Stimulated activated naive CD8-positive, alpha-beta T cell treated with anti-CD3 and anti-CD28 coated beads, Interleukin-15, Interleukin-2, amounts not matched to agents 100 U/mL and 50 U/mL, for 24 hours (primary cell): ENCODE measurements at places on chromosomes 2 and 18.

GRCh38 chr2:137467246-137467862, 496.9 kb upstream of the HNMT start:
- no peak for DNase-seq

DNA sequence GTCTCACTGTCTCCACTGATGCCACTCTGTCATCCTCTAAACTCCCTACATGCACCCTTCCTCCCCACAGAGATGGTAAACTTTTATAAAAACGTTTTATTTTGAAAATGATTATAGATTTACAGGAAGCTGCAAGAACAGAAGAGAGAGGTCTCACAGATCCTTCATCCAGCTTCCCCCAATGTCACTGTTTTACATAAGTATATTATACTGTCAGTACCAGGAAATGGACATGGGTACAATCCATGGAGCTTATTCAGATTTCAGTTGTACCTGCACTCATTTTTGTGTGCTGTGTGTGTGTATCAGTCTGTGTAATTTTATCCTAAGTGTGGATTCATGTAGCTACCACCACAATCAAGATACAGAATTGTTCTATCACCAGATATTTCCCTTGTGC, 46.7 kb upstream of the FOXI3 start:
- no peak for DNase-seq

GRCh38 chr2:48116497-48116896, 210.2 kb upstream of the FBXO11 start:
- no peak for DNase-seq

GRCh38 chr18:48669991-48670750, 131.3 kb downstream of the CTIF start:
- no peak for DNase-seq

DNA sequence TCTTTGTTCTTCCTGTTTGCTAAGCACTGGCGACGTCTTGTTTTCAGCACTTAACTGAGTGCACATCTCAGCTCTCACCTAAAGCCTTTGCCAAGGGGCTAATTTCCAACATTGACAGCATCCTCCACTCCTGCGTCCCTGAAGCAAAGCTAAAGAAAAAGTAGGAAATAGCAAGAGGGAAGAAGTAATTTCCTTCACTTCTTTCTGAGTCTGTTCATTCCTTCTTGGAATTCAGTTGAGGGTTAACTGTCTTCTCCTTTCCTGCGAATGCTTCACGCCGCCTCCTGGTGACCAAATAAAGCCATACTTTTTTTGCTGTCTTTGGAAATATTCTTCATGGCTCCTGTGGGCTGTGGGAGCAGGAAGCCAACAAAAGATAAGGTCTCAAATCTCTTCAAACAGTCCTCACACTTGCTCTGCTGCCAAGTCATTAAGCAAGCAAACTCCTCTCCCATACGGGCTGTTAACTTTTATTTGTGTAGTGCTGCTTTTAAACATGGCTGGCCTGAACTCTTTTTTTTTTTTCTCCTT, 100.9 kb downstream of the DPP10 start:
- no peak for DNase-seq

DNA sequence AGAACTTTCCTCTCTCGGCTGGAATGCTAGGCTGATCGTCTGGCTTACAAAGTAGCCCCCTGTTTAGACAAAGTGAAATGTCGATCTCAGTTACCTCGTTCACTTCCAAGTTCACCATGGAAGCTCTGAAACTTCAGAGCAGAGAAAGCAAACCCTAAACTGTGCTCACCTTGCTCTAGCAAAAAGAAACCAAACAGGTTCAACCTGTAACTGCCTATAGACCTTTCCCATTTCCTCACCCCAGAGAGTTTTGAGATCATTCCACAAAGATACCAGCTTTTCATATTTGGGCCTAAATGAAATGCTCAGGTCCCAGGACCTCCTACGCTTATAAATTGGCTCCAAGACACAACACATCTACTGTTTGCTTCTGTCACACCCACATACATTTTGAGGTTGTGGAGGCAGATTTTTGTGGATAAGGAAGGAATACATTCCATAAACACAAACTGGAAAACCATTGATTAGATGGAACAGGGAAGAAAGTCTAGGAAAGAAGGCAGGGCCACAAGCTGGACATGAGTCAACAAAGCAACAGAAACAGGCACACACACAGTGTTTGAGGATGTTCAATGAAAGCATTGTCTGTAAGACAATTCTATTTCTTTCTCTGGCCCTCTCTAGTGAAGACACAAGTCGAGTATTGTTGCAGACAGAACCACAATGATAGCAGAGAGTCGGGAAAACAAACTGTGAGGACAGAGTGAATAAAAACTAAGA, 52.8 kb upstream of the TGIF1 start:
- no peak for DNase-seq

DNA sequence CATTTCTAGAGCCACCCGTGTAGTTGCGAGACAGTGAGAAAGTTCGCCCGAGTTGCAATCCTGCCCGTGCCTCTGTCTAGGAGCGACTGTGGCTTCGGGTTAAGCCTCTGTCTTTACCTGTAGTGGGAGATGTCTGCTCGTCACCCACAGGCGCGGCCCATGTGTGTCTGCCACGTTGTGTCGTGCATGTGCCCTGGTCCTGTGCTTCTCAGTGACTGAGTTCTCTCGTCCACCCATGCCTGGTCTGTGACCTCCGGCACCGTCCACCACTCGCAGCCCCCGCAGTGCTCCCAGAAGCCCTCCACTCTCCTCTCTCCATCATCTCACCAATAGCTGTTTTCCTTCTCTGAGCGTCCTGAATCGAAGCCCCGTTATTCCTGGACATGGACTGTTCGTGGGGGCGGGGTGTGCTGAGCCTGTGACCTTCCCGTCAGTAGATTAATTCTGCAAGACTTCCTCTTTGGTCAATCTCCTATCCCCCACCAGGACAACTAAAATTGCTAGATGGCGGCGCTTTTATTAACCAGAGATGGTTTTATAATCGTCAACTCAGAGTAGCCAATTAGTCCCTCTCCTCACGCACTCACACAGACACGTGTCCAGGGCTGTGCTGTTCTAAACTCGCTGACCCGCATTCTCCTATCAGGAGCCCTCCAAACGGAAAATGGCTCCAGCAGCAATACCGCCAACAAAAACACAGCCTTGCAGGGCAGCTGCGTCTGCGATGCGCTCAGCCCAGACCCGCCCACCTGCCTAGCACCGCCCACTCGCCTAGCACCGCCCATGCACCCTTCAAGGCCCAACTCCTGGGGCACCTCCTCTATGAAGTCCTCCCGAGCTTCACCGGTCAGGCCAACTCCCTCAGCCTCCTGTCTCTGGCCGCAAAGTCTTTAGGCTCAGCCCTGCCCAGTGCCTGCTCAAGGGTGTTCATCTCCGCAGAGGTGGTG, 119.4 kb downstream of the TWIST2 start:
- DNase-seq = no peak

GRCh38 chr2:207311316-207312005, 145.7 kb upstream of the KLF7 start:
- DNase-seq = peak; percentile 32

GRCh38 chr18:27780061-27780745, 396.7 kb downstream of the CDH2 start:
- no peak for DNase-seq

DNA sequence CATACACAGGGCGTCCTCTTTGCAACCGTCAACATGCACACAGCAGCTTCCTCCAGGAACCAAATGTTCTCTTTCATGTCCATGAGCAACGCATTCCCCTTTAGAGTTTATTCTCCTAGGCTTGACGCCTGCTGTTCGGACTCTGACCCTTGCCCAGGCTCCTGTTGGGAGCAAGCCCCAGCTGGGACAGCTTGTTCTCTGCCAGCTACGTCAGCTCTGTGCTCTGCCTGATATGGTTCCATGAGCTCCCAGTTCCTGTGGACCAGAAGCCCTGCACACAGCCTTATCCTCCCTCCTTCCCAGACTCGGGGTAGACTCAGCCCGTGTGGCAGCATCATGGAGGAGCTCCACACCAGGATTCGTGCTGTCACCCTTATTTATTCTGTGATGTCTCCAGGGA, 253.1 kb upstream of the PXDN start:
- DNase-seq = no peak

DNA sequence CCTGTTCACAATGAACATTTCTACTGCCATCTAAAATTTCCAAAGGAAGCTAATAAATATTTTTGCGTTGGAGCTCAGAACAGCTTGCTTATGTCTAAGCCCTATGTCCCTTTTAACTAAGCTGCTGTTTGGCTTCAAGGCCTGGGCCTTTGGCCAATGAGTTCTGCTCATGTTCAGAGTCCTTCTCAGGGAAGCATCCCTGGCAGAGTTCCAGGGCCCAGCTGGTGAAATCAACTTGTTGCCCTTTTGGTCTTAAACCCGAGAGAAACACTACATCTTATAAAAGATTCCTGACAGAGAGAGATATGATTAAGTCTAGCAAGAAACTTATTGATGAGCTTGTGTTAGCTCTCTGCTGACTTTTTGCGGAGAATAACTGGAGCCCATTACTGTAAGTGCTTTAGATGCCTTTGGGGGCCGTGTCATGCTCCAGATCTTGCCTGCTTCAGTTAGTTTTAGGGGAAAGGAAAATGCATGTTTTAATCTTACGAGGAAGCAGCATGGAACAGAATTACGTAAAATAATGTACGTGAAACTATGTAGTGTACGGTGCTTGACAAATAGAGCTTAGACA, 102.5 kb upstream of the NOSTRIN start:
- no peak for DNase-seq

- DNase-seq = no peak
Measured at GRCh38 chr2:185316383-185316782, 422.2 kb upstream of the FSIP2 start.

GRCh38 chr2:60926741-60927552, 45.6 kb downstream of the REL start:
- no peak for DNase-seq

DNA sequence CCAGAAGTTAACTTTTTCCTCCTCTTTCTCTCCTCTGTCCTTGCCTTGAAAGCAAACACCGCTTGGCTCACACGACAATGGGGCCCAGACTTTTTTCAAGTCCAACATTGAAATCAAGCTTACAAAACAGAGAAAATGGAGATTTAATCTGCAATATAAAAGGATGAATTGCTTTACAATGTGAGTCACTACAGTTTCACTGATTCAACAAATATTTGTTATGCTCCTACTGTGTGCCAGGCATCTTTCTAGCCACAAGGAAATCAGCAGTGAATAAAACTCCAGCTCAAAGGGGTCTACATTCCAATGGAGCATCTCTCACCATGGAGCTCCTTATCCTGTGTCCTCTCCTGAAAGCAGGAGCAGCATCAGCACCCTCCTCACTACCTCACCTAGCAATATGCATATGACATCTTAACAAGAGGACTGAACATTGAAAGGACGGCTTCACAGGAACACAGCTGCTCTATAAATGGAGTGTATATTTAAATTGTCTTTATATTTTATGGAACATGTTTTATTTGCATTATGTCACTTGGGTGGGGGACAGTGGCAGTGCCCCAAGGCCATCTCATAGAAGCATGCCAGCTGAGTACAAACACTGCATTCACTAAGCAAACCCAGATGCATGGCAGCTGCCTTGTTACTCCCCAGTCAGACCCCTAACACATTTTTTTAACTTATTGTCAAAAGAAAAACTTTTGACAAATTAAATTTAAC, 39.5 kb downstream of the PKDCC start:
- no peak for DNase-seq

GRCh38 chr2:39593439-39594393, 72.0 kb upstream of the TMEM178A start:
- no peak for DNase-seq

GRCh38 chr2:105324101-105324500, 5.4 kb downstream of the TGFBRAP1 start:
- no peak for DNase-seq

- DNase-seq = no peak
Measured at GRCh38 chr2:180625006-180625844, 355.2 kb upstream of the UBE2E3 start.

GRCh38 chr2:224426656-224427055, 24.7 kb upstream of the FAM124B start:
- no peak for DNase-seq

GRCh38 chr2:238899386-238899785, 51.5 kb downstream of the TWIST2 start:
- no peak for DNase-seq

DNA sequence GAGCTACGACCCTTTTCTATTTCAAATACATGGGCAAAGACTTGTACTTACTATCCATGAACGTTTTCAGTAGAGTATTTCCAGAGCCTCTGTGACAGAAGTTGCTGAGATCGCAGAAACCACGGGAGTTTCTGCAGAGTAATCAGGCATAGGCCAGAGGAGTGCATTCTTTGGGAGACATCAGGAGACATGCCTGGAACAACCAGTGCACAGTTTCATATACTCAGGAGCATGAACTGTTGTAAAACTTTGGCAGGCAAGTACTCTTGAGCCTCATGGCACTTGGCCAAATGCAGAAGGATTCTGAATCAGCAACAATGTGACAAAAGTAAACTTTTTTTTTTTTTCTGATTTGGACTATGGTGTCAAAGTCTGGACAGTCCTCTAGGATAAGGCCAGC, 307.1 kb downstream of the GRB14 start:
- no peak for DNase-seq

GRCh38 chr2:3345621-3346020, 32.0 kb downstream of the EIPR1 start:
- DNase-seq = no peak

DNA sequence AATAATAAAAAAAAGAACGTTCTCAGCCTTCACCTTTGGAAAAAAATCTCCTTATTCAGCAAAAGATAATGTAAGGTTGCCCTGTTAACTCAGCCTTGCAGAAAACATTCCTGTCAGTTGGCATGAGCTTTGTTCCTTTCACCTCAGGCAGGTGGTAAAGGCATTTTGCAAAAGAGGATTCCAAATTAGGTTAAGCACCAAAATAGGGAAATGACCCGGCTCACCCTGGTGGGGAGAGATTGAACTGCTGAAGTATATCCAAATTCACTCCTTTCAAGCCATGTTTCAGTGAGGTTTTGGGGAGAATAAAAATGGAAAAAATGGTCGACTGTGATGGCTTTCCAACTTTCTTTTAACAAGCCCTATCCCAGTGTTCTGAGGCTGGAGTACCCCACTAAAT, 1988.8 kb upstream of the PIK3C3 start:
- no peak for DNase-seq

DNA sequence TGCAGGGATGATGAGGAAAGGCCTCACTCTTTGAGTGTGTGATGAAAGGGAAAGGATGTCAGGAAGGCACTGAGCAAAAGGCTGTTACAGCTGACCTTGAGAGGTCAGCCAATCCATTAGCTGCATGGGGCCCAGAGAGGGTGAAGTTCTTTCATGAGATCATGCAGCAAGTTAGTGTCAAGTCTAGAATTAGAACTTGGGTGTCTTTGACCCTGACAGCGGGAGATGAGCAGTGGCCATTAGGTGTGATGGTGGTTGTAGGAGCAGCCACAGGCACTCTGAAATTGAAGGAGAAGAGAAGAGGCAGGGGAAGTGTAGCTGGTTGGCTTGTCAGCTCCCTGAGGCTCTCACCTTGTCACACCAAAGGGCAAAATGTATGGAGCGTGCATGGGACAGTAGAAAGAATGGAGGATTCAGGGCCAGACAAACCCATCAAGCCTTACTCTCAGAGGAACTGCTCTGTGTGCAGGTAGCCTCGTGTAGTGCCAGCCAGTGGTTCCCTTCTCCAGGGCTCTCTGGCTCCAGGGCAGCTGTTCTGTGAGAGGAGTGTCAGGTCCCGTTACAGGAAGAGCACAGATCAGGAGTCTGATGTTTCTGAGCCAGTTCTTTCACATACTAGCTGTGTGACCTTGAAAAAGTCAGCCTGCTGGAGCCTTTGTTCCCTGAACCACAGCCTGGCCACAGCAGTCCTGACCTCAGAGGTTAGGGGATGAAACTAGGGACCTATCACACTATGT, 35.9 kb downstream of the MAP4K4 start:
- no peak for DNase-seq

GRCh38 chr2:27932396-27932795, 41.9 kb downstream of the BABAM2 start:
- no peak for DNase-seq
